Type B pancreatic cell (in vitro differentiated cells): ENCODE measurements at places on chromosomes 2 and 18. TPM values are rescaled to one million over a fixed set of nuclear protein-coding genes. Genes with fewer than 3 reads are reported as not detected.

COLEC11 gene
- 0.33 and 0.63 TPM in 2 replicates for total RNA-seq

HJURP gene
- 16.7 and 42.1 TPM in 2 replicates for total RNA-seq

POTEI gene
- total RNA-seq, result 2.1 and 3.9 TPM in 2 replicates

DNAJC5G gene
- total RNA-seq, result not detected in 2 replicates
